ENCODE measurements at places on chromosomes 3 and 15.

DNA sequence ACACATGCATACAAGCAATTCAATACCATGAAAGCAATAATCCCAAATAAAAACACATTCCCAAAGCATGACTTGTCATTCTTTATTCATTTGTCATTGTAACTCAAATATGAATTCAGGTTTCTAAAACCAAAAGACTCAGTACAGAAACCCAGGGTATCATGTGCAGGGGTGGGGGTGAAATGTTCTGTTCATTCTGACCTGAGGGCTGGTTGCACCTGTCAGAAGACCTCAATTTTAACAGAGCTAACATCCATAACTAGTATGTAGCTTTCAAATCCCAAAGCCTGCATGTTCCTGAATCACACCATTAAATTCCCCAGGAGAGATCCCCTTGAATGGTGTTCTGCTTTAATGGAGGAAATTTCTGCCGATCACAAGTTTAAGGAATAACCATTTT, 738.7 kb downstream of the MCTP2 start:
- H3K36me3 ChIP-seq: no peaks in the 10 kb centered on the region
- H3K4me1 ChIP-seq: no peaks in the 10 kb centered on the region
- no peak overlapping the region for H3K4me3 ChIP-seq
- no peak overlapping the region for H3K27ac ChIP-seq

DNA sequence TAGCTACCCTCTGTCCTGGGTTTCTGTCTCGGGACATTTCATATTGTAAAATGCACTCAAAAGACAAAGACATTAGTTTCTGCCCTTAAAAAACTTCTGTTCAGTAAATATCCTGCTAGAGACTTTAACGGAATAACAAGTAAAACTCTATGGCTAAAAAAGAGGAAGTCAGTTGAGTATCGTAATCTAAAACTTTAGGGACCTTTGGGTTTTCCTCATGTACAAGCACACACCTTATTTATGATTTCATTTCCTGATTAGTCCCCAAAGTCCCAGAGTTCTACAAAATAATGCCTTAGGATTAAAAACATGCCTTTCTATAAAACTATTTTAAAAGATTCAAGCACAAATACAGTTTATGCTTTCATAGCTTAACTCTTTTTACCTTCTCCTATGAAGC, 585.9 kb downstream of the UNC13C start:
- no peak overlapping the region for H3K4me3 ChIP-seq
- no peak for DNase-seq
- H3K4me1 ChIP-seq: no peaks in the 10 kb centered on the region
- no peaks in the 10 kb centered on the region for H3K36me3 ChIP-seq
- no peaks in the 10 kb centered on the region for H3K27me3 ChIP-seq

GRCh38 chr3:129593595-129594339, 12.7 kb downstream of the PLXND1 start:
- DNase-seq: peak; percentile 61
- peak overlapping the region; percentile 68 for H3K4me3 ChIP-seq
- no peaks in the 10 kb centered on the region for H3K36me3 ChIP-seq
- H3K4me1 ChIP-seq: peaks cover 15% of the 10 kb centered on the region
- no peak overlapping the region for H3K27ac ChIP-seq

- no peaks in the 10 kb centered on the region for H3K27me3 ChIP-seq
- no peak overlapping the region for H3K4me3 ChIP-seq
- H3K36me3 ChIP-seq: peaks cover 4% of the 10 kb centered on the region
- H3K4me1 ChIP-seq: no peaks in the 10 kb centered on the region
- H3K27ac ChIP-seq: no peak overlapping the region
Measured at GRCh38 chr3:188788621-188789081, 383.1 kb upstream of the TPRG1 start.

DNA sequence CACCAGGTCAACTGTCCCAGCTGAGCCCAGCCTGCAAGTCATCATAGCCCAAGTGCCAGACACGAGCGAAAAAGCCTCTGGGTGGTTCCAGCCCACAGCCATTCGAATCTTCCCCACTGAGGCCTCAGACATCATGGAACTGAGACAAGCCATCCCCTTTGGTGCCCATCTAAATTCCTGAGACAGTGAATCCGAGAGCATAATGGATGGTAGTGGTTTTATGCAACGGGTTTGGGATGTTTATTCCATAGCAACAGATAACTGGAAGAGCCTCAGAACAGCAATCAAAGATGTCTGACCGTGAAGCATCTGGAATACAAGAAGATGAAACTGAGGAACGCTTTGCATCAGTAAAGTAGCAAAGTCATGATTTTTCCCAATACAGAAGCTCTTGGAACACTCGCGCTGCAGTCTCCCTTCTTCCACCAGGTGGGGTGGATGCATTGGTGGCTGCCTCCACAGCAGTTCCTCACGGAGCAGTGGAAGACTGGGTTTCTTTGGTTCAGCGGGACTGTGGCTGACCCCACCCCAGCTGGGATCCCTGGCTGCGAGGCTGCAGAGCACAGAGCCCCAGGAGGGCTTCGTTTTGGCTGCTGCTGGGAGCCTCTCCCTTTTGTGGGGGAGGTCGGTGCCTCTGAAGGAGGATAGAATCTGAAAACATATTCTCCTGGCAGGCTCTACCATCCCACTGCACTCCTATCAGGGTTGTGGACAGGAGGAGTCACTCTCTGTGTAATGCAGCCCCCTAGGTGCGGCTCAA, 26.4 kb upstream of the PDE8A start:
- no peak overlapping the region for H3K4me3 ChIP-seq
- no peaks in the 10 kb centered on the region for H3K36me3 ChIP-seq
- H3K27me3 ChIP-seq: peaks cover 48% of the 10 kb centered on the region
- no peak overlapping the region for H3K27ac ChIP-seq

DNA sequence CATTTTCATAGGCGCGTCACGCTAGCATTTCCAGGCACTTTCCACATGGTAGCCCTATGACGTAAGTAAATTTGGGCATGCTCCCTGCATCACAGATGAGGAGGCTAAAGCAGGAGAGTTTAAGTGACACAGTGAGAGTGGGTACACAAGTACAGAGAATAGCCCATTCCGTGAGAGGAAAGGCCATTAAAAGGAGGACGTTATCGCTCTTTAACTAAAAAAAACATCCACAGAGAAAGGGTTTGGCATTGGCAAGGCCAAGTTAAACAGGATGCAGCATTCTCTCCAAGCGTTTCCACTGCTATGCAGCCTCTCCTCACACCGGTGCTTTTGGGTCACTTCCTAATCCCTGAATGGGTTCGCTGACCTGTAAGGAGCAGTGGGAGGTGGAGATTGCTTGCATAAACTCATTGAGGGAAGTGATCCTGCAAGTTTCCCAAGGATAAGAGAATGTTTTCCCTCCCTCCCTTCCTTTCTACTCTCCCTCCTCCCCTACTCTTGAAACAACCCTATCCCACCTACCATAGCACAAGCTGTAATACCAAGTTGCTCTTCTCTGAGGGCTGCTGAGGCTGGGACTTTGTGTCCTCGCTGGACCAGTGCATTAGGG, 147.7 kb downstream of the VGLL4 start:
- no peak overlapping the region for H3K4me3 ChIP-seq
- no peak for DNase-seq
- H3K36me3 ChIP-seq: peaks cover 4% of the 10 kb centered on the region
- no peaks in the 10 kb centered on the region for H3K27me3 ChIP-seq
